Activated T-cell treated with anti-CD3 and anti-CD28 coated beads, Interleukin-2, amount 50 U/mL, for 72 hours (primary cell): ENCODE measurements at places on chromosomes 5 and 9. TPM values are rescaled to one million over a fixed set of nuclear protein-coding genes. Genes with fewer than 3 reads are reported as not detected.

GRCh38 chr5:17477043-17477442, 21.0 kb upstream of the TAF11L2 start:
- DNase-seq: no peak

DNA sequence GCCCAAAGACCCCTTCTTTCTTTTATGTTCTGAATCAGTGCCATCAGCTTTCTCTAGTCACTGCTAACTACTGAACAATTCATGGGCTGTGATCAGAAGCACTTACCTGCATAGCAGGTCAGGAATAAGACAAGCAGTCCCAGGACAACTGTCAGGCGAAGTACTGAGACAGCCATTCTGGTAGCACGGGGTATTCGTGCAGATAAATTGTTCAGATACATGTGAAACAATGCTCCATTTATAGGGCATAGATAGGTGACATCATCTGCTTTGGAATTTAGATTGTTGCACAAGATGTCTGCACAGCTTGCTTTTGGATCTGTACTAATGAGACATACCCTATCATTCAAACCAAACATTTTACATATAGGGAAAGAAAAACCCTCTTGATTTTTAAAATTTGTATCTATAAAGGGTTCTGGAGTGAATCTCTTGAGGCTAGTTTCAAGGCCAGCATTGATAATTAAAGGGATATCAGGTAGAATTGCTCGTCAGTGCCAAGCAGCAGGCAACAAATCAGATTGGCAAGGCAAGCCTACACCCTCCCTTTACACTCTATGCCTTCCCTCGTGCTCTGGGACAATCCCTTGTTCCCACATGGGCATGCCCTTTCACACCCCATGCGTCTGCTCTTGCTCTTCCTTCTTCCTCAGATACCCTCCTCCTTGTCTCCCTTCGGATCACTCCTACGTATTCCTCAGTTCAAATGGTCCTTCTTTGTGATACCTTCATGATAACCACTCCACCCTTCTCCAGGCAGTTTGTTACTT, at the start of gene C5orf46:
TSS of gene C5orf46 (minus strand) at position 213 of the 770 bp plus-strand sequence. CDS start at position 176, 37 bp downstream.
- DNase-seq: no peak

DNA sequence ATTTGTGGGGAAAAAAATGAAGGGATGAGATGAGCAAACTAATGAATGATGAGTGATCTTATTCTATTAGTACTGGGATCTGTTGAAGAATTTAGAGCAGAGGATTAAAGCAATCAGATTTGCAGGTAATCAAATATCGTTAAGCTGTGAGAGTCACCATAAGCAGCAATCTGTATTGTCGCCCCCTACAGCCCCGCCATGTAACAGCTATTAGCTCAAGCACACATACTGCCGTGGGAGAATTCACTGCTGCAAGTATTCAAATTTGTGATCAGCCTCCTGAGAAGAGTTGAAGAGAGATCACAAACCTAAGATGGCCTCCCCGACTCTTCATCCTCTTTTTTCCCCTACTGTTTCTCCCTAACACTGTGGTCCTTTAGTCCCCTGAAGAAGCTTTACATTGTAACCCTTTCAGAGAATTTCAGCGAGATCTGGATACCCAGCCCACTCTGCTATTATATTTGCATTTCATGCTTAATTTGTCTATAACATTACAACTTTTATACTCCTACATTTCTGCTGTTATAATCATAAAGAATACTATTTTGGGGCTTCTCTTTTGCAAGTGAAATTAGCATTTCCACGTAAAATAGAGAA, 28.5 kb upstream of the PHF24 start:
- peak; percentile 35 for DNase-seq

DNA sequence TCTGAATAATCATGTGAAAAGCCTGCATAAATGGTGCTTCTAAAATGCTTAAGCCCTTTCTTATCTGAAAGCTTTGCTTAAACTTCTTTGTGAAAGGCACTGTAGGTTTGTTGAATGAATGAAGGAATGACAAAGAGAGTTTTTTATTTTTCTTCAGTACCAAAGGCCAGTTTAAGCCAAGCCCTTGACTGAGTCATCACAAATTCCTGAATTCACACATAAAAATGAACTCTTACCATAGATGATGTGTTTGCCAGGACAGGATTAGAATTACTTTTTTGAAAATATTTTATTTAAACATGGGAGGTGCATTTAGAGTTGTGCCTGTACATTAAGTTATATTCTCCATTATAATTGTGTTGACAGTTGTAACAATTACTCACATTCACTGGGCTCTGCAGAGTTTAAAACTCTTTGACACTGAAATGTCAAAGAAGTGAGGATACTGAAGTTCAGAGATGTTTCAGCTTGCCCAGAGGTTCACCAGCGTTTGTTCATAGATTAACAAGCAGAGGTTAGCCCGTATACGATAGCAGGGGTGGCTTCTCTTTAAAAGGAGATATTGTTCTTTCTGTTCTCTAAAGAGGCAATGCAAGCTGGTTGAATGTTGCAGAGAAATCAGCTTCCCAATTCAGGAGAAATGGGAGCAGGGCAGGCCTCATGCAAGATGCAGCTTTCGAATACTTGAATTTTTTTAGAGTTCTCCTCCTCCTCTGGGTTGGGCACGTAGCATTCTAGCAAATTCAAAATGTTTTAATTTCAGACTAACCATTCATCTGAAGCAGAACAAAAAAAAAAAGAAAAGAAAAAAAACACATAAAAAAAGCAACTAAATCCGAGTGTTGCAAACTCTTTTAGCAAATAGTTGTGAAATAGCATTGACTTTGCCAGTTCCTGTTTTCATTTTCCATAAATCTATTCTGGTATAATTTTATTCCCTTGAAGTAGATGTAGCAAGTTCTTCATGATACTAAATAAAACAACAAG, 358.7 kb upstream of the KLF4 start:
- no peak for DNase-seq

DNA sequence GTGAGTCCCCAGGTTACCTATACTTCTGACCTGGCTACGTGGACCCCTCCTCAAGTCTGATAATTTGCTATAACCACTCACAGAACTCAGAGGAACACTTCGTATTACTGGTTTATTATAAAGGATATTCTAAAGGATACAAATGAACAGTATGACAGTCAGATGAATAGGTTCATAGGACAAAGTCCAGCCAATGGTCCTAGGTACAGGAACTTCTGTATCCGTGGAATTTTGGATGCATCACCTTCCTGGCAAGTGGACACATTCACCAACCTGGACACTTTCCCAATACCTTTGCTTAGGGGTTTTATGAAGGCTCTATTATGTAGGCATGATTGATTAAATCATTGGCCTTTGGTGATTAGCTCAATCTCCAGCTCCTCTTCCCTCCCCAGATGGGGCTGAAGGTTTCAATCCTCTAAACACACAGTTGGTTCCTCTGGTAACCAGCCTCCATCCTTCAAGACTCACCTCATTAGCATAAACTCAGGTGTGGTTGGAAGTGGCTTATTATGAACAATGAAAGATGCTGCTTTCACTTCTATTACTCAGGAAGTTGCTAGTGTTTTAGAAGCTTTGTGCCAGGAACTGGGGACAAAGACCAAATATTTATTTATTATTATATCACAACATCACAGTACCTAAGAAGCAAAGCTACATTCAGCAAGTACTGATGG, 149.6 kb upstream of the ELL2 start:
- DNase-seq: peak; percentile 7

DNA sequence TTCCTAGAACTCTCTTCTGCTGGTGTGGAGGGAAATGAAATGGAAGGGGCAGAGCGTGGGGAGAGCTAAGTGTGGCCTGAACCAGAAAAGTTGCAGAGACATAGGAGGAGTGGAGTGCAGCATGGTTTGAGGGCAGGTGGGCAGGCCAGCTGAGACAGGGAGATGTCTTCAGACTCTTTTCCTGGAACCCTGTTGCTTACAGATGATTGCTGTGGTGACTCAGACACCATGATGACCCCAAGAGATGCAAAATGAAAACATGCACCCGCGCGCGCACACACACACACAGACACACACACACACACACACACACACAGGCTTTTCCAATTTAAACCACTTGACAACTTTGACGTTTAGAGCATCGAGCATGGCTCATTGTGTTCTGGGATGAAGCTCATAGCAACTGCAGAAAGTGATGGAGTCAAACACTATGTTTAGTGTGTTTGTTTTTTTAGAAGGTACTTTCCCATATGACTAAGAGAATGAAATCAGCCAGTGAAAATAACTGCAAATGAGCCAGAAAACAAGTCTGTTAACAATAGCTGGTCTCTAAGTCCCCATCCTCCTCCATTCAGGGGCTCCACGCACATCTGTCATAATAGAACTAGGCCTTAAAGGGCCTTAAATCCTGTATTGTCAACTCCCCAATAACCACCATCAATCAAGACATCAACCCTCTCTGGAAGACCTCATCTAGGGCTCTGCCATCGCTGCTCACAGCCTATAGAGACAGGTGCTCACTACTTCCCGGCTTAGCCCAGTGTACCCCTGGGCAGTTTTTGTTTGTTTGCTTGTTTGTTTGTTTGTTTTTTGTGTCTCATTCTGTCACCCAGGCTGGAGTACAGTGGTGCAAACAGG, 9.6 kb downstream of the TMOD1 start:
- peak; percentile 68 for DNase-seq

DNA sequence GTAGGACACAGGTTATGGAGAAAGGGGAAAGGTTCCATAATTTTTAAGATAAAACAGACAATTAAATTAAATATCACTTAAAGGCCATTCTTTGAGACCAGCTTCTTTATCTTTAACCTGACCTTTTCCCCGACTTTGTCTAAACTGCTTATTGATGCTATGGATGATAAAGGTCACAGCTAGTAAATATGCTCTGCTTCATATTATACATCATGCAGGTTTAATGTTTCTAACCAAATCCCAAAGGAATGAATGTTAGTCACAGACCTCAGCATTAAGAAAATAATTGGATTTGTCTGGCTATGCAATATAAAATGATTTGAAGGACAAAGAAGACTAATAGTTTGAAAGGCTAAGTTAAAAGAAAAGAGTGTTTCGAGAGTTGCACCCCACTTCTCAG, 147.6 kb downstream of the ST8SIA4 start:
- no peak for DNase-seq

- no peak for DNase-seq
These were observed 10.6 kb upstream of the MARCHF3 start for GRCh38 chr5:127040796-127041520.

DNA sequence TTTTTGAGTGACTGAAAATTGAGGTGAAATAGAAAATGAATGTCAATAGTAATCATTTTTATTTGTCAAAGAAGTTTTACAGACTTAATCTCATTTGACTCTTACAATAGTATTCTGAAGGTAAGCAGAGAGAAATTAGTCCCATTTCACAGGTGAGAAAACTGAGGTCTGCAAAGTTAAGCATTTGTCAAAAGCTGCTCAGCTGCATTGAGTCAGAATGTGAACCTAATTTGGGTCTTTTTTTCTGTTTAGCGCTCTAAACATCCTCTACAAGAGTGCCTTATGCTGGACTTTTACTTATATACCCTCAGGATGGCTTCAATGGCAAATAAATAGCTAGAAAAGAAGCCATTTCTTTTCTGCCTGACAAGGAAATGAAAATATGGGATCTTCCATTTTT, 135.7 kb downstream of the RASGRF2 start:
- no peak for DNase-seq

- no peak for DNase-seq
These were observed 555.2 kb downstream of the ACTL7B start for GRCh38 chr9:108300306-108301287.

DNA sequence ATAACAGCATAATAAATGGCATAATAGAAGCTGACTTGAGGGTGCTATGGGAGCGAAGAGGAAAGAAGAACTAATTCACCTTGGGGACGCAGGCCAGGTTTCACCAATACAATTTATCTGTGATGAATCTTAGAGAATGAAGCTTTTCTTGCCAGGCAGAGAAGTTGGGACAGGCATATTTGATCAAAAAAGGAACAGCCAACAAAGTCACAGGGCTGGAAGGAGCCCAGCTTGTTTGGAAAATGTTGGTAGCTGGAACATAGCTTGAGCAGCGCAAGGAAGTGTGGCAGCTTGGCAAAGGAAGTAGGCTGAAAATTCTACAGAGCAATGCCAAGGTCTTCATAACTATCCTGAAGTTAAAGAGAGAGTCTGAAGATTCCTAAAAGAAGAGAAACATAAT, 181.5 kb upstream of the OR13F1 start:
- no peak for DNase-seq

DNA sequence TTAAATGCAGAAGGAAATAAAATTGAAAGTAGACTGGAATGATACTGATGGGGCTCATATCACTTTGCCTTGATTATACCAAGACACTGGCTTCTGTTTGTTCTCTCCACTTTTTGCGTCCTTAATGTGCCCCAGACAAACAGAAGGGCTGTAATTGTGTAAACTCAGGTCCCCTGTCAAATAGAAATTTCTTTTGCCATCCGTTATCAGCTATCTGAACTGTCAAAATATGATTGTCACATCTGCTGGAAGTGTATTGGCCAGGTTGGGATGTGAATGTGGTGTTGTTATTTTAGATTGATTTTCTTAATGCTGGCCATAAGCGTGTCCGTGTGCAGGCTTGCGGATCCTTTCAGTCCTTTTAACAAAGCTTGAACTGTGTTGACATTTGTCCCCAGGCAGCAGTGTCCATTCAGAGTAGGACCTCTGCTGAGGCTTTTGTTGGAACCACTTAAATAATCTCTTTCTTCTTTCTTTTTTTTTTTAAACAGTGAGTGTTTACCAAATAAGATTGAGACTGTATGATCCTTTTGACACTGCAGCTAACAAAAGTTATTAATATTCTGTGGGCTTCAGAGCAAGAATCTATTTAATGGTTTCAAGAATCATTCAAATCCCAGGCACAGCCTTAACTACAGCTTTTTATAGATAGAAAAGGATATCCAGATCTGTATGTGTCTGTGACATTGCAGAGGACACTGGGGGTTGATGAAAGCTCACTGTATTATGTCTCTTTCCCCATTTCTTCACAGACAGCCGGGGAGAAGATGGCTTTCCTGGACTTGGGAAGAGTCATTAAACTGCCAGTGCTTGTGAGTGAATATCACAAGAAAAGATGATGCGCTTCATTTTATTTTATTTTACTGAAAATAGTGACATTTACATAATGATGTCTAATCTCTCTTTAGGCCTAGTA, 171.7 kb downstream of the ZNF608 start:
- no peak for DNase-seq

GRCh38 chr5:176167800-176168199, 70.4 kb upstream of the SIMC1 start:
- DNase-seq: no peak

DNA sequence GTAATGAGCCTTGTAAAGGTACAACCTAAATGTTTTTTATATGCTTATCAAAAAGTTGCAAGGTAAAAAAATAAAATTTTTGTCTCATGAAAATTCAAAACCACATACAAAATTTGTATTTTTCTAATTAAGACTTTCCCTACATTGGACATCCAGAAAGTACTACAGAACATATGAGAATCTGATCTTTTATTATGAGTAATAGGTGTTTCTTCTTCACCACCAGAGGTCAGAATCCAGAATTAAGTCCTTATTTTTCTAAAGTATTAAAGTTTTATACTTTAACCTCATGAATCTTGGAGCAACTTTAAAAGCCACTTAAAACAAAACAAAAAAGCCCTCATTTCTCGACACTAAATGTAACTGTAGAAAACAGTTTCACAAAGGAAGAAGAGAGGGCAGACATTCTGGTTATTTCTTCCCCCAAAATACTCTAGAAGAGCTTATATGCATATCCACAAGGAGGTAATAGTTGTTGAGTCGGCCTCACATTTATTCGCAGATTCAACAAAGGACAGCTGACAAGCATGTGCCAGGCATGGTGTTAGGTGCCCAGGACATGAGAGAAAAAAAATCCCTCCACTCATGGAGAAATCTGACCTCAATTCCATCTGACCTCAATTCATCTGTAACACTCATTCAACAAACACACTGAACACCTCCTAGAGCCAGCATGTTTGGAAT, 69.3 kb downstream of the MLLT3 start:
- no peak for DNase-seq

Gene SAXO1
- total RNA-seq: not detected

Gene ADAMTS19
- total RNA-seq: not detected

Gene PCDHA1
- total RNA-seq: not detected

Gene DDX4
- total RNA-seq: 1.0 TPM

Gene SLC6A7
- total RNA-seq: not detected
